Mammary epithelial cell (primary cell): ENCODE measurements at places on chromosomes 7 and 10.

- no peak for DNase-seq
Measured at GRCh38 chr7:74405191-74405898, 48.4 kb upstream of the GTF2IRD1 start.

- DNase-seq: no peak
Measured at GRCh38 chr10:98272656-98273055, 4.7 kb upstream of the LOXL4 start.

- DNase-seq: peak; percentile 36
Measured at GRCh38 chr7:44849885-44850544, 2.1 kb upstream of the H2AZ2 start.

DNA sequence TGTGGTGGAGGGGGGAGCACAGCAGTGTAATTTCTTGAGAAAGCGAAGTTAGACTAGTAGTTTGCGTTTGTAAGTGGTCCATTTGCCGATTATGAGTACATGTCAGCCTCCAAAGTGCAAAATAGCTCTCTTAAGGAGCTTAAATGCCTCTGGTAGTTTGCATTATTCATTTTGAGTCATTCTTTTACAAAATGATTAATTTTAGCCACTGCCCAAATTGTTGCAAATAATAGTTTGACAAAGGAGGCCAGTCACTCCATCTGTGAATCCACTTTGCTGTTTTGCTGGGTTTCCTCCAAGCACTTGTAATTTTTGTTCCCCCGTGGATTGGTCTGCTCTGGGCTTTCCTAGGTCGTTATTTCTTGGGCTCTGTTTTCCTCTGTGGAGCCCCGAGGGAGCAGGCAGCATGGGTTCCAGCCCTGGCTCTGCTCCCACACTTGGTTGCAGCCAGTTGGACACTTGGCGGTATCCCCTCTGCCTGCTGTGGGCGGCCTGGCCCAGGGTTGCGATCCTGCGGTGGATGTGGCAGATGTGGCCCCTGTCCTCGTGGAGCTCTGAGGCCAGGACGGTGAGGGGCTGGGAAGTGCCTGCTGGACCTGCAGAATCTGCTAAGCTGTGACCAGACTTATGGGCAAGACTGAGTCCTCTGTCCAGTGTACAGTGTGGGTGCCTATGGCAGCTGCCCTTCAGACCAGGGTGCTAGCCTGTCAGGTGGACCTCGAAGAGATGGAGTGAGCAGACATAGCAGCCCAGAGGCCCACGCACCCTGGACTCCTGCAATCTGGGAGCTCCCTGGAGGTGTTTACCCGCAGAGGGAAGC lies 129.1 kb upstream of the BTBD16 start:
- DNase-seq: peak; percentile 44

- DNase-seq: no peak
Measured at GRCh38 chr7:3695602-3696001, 394.6 kb downstream of the SDK1 start.

DNA sequence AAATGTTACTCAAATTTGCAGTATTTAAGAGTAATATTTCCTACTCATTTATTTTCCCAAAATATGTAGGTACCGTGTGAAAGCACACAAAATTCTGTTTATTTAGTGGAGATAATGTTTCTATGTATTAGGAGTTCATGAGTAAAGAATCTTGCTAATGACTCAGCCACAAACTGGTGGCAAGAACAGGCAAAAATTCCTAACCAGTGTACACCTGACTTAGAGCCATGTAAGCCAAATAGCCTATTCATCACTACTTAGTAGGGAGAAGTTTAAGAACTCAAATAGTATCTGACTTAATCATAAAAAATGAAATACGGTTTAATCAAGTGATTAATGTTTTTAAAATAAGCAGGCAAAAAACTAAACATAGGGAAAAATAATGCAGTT lies 169.0 kb downstream of the SRPK2 start:
- peak; percentile 89 for DNase-seq

DNA sequence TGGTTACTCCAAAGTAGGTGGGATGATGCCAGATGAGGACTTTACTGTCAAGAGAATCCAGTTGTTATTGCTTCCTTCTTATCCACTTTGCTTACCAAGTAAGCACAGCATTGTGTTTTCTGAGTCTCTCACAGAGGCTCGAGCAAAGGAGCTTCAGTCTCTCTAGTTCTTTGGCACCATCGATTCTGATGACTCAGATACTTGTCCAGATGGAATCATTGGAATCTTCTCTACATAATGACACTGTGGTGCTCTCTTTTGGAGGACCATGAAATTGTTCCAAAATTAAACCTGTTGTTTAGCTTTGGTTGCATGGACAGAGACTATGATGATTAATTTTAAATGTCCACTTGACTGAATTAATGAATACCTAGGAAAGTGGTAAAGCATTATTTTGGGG lies 132.6 kb downstream of the NXPH1 start:
- DNase-seq: no peak

- peak; percentile 52 for DNase-seq
Measured at GRCh38 chr7:151081170-151082101, 827 bp upstream of the FASTK start.

- DNase-seq: peak; percentile 83
Measured at GRCh38 chr10:29535012-29535777, 99.6 kb downstream of the SVIL start.

DNA sequence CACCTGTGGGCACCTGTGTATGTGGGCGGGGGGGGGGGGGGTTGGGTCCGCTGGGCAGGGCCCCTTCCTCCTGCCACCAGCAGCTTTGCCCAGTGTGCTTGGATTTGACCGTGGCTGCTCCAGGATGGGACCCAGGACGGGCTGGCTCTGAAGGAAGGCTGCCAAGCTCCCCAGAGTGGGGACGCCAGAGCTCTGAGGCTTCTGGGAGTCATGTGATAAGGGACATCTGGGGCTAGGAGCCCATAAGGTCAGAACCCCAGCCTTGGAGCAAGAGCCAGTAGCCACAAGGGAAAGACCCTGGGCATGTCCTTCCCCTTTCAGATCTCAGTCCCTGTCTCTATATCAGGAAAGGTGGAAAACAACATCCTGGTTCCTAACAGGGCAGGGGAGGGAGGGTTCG lies 21.8 kb upstream of the AMZ1 start:
- no peak for DNase-seq

- no peak for DNase-seq
Measured at GRCh38 chr10:6059506-6059905, 2.7 kb downstream of the IL2RA start.

DNA sequence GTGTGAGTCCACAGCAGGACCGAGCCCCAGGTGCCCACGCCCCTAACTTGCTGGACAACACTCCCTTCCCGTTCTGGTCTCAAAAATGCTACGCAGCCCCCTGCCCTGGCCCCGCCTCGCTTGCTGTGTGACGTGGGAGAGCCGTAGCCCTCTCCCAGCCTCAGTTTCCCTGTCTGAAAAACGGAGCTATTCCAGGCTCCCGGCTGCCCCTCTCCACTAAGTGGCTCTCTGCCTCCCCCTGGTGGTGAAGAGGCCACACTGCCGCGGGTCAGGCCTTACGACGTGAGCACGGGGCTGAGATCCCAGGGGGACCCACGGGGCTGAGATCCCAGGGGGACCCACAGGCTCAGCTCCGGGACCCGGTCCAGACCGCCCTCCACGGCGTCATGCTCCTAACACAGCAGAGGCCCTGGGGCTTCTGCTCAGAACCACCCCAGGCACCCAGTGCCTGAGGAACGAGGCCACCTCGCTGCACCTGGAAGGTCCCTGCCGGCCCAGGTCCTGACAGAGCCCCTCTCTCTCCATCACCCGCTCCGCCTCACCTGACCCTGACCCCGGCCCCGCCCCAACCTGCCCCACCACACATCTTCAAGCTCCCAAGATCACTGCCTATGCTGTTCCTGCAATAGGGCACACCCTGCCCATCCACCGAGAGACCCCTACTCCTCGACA lies 26.7 kb downstream of the MICALL2 start:
- peak; percentile 23 for DNase-seq

- DNase-seq: peak; percentile 73
Measured at GRCh38 chr7:107152011-107152410, 16.8 kb upstream of the HBP1 start.

- no peak for DNase-seq
Measured at GRCh38 chr10:65518379-65518778, 1407.5 kb upstream of the LRRTM3 start.

- peak; percentile 23 for DNase-seq
Measured at GRCh38 chr7:134546955-134547354, 2.0 kb upstream of the AKR1B15 start.

DNA sequence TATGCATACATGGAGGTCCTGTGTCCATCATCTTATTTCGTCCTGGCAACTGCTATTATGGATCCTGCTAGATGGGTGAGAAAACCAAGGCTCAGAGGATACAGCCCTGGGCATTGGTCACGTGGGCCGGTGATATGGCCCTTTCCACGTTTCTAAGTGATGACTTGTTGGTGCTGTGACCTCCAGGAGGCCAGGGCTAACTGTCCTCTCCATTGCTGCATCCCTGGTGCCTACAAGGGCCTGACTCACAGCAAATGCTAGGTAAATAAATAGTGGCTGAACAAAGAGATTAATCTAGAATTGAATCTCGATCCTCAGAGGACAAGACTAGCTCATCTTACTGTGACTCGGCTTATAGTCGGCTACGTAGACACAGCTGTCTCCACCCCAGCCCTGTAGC lies 78.6 kb downstream of the FAM53B start:
- no peak for DNase-seq

- DNase-seq: no peak
Measured at GRCh38 chr7:44067064-44067951, 1.9 kb upstream of the PGAM2 start.

DNA sequence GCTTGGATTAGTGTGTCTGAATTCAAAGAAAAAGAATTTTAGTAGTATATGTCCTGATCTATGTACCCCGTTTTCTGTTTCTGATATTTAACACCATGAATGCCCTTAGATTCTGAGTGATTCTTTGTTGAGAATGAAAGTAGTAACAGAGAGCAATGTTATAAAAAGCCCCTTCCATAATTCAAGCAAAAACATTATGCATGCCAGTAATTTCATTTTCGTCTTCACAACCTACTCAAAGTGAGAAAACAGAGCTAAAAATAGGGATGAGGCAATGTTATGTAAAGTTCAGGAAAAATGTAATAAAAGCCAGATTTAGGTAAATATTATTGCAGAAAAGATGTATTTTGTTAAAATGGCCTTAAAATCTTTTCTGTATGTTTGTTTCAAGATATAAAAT lies 28.1 kb downstream of the PTPRZ1 start:
- DNase-seq: no peak

- DNase-seq: no peak
Measured at GRCh38 chr7:154861589-154861988, 141.3 kb downstream of the PAXIP1 start.

DNA sequence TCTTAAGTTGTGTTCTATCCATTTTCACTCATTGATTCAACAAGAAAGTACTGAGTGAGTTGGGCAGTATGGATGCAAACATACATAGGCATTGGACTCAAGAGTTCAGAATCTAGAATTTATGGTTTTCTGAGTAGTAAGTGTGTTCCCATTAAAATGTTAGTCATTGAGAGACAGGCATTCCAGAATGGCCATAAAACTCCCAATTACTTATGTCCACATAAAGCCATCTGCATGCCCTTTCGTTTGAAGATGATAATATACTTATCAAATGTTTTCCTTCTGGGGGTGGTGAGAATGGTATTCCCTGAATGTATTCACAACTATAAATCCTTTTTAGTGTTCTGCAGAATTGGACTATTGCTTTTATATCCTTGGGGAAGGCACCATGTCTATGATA lies 131.6 kb downstream of the CD36 start:
- no peak for DNase-seq

DNA sequence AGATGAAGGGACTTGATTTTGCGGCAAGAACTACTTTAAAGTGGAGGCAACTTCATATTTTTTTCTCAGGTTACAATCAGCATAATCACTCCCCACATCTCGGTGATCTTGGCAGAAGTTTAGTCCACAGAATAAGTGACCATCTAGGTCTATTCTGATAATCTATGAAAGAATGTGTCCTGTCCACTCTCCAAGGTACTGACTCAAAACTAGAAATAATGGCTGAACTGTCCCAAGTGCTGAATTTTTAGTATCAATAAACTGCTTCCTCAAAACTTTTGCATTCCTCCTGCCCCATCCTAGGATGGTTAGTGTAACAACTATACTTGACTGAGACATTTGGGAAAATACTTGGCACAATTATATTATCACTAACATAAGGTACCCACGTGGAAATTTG lies 10.9 kb upstream of the CHRM2 start:
- DNase-seq: peak; percentile 25

GRCh38 chr10:130203626-130204025 lies 67.4 kb downstream of the GLRX3 start:
- DNase-seq: no peak

- DNase-seq: no peak
Measured at GRCh38 chr7:53001221-53001620, 34.2 kb upstream of the POM121L12 start.

DNA sequence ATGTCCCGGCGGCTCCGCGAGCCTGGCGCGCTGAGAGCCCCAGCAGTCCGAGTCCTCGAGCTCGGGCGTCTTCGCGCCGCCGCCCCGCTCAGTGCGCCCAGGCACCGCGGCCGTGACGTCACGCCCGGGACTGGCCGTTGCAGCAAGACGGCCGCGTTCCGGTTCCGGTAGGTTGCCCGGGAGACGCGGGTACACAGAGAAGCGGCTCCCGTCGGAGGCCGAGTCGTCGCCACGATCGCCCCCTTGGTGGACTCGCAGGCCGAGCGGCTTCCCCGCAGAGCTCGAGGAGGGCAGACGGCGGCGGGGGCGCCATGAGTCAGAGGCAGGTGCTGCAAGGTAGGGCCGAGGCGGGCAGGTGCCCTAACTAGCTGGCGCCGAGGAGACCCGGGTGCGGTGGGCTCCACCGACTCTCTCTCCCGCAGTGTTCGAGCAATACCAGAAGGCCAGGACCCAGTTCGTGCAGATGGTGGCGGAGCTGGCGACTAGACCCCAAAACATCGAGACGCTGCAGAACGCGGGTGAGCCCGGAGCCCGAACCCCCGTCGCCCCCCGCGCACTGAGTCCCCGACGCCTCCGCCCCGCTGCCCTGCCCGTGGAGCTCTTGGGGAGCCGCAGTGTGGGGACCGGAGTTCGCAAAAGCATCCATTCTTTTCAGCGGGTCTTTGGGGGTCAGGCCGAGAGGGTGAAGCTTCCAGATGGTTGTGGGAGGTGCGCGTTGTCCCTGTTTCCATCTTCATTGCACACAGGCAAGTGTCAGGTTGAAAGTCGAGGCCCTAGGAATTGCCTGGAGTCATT lies at the start of gene SPAG6:
Gene SPAG6, plus strand, starts transcription at position 196 of the 795 bp plus-strand sequence. Its CDS starts 116 bp downstream, at position 312.
- DNase-seq: no peak
